Stimulated activated CD8-positive, alpha-beta memory T cell treated with anti-CD3 and anti-CD28 coated beads, Interleukin-15, amount 100 ng/mL, for 4 hours (primary cell): ENCODE measurements at places on chromosomes 4 and X.

DNA sequence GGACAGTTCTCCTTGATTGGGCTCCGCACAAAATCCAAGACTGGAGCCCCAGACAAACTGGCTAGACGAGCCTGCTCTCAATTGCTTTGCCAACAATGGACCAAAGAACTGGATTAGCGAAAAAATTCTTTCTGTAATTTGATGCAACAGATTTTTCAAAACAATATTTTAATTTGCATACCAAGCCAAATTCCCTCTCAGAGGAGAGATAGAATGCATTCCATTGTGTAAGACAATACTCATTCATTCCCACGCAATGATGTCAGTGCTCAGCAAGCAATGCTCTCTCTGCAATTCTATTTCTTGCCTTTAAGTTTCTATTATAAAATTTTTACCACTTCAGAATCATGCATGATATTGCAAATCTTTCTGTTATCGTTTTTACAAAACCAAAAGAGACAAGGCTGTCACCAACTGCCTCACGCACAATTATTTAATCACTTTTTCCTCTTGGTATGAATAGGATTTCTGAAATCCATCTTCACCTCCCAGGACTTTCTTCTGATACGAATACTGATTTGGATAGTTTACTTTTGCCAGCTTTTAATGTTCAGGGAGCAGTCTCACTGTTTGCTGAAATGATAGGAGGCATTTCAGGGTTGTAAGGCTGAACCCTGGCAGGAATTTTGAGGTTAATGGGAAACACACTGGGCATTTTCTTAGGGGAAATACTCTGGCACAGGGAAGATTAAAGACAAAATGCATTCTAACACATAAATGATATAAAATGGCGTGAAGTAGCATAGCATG lies 46.1 kb upstream of the HCCS start:
- DNase-seq, result no peak

DNA sequence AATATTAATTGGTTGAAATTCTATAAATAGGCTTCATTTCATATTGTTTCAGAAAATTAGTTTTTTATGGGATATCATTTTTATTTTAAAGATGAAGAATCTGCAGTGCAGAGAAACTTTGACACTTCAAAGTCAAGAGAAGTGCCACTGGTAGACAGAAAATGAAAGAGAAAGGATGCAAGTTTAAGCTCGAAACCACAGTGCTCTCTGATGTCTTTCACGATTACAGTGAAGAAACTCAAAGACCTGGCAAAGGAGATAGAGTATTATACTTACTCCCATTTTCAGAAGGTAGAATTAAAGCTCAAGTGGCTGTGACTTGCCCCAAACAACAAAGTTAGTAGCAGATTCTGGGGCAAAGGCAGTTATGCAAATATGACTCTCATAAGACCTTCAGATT lies 745.4 kb downstream of the TECRL start:
- no peak for DNase-seq

DNA sequence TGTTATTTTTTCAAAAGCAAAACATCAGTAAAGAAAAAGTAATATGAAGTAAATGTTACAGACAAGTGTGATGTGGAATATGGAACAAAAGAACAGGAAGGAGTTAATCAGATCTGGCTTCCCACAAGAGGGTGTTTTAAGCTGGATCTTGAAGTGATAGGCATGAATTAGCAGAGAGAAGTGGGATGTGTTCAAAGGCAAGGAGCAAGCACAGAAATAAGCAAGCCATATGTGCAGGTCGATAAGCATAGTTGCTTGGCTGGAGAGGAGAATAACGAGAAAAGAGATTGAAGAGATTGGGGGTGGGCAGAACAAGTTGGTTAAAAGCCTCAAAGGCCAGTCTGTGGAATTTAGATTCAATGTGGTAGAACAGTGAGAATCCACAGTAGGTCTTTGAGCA lies 60.9 kb upstream of the PRPS1 start:
- no peak for DNase-seq

DNA sequence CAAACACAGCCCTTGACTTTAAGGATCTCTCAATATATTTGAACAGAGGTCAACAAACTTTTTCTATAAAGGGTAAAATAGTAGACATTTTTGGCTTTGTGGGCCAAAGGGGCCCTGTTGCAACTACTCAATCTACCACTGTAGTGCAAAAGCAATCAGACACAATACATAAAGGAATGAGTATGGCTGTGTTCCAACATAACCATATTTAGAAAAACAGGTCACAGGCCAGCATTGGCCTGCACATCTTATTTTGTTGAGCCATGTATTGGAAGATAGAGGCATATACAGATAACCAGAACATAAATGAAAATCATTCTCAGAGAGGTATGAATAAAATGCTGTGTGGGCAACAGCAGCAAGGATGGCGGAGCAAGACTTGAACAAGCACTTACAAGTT lies 49.8 kb downstream of the MID1 start:
- DNase-seq, result no peak

DNA sequence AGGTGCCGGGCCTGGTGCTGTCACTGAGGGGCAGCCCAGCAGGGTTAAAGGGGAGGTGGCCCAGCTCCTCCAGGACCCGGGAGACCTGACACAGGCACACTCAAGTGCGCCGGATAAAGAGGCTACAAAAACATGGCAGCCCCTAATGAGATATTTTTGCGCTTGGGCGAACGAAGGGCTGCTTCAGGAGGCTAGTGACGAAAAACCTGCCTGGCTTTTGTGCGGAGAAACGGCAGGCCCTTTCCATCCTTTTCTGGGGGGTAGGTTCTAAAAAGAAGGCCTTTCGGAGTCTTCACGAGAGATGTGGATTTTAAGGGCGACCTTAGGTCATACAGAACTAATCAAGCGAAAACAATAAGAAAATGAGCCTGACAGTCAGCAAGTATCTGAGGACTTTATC lies 35.5 kb downstream of the HELT start:
- no peak for DNase-seq

GRCh38 chrX:74009041-74009440 lies 294.9 kb upstream of the ZCCHC13 start:
- no peak for DNase-seq
